ENCODE measurements at places on chromosomes 2 and 18. TPM values are rescaled to one million over a fixed set of nuclear protein-coding genes. Genes with fewer than 3 reads are reported as not detected.

GATA6 gene
- total RNA-seq = 14.0 TPM

CD8B2 gene
- total RNA-seq = not detected

HOXD9 gene
- total RNA-seq = not detected

CPLX4 gene
- total RNA-seq = not detected

CYTIP gene
- not detected for total RNA-seq

PNO1 gene
- total RNA-seq = 35.0 TPM

PDIA6 gene
- total RNA-seq = 254 TPM

DHRS9 gene
- total RNA-seq = not detected

ABCB11 gene
- total RNA-seq = not detected

IL1RL2 gene
- total RNA-seq = not detected

TDRD15 gene
- total RNA-seq = not detected

NCKAP1 gene
- total RNA-seq = 160 TPM

AGXT gene
- not detected for total RNA-seq

TOGARAM2 gene
- total RNA-seq = 0.16 TPM

ANTXR1 gene
- 33.1 TPM for total RNA-seq

LOXHD1 gene
- not detected for total RNA-seq

FAP gene
- 8.7 TPM for total RNA-seq

FBXO48 gene
- total RNA-seq = 1.7 TPM

DAPL1 gene
- not detected for total RNA-seq

DIPK1C gene
- total RNA-seq = not detected

LIPG gene
- 57.8 TPM for total RNA-seq

EFEMP1 gene
- 125 TPM for total RNA-seq

NAT8 gene
- total RNA-seq = not detected

ALPI gene
- not detected for total RNA-seq

AKAIN1 gene
- not detected for total RNA-seq

CERKL gene
- total RNA-seq = 0.23 TPM

RAD51AP2 gene
- total RNA-seq = 0.14 TPM

CNGA3 gene
- not detected for total RNA-seq

MARCHF4 gene
- 0.17 TPM for total RNA-seq

FBXO15 gene
- 0.79 TPM for total RNA-seq

EPB41L3 gene
- not detected for total RNA-seq

IL1B gene
- total RNA-seq = 5.5 TPM

HOXD8 gene
- not detected for total RNA-seq

ABCG8 gene
- not detected for total RNA-seq

LTBP1 gene
- 99.0 TPM for total RNA-seq

ANKRD29 gene
- total RNA-seq = 2.4 TPM

TMEM200C gene
- not detected for total RNA-seq

FMNL2 gene
- 72.9 TPM for total RNA-seq

ZNF532 gene
- 67.6 TPM for total RNA-seq

C1QL2 gene
- total RNA-seq = not detected

FLACC1 gene
- total RNA-seq = 1.1 TPM

PRSS56 gene
- not detected for total RNA-seq

SRD5A2 gene
- total RNA-seq = not detected

FAHD2A gene
- total RNA-seq = 24.1 TPM

MPP4 gene
- total RNA-seq = not detected

ARHGAP25 gene
- 0.93 TPM for total RNA-seq

RPRM gene
- total RNA-seq = not detected

UGT1A10 gene
- total RNA-seq = not detected

RIT2 gene
- total RNA-seq = not detected

LRRC30 gene
- total RNA-seq = not detected

KCNS3 gene
- 0.84 TPM for total RNA-seq

STARD7 gene
- total RNA-seq = 105 TPM

EHD3 gene
- 0.86 TPM for total RNA-seq

MARCO gene
- total RNA-seq = 2.4 TPM

HOXD11 gene
- total RNA-seq = not detected

RAB31 gene
- total RNA-seq = 6.1 TPM

CCDC74B gene
- 0.61 TPM for total RNA-seq

DYNAP gene
- total RNA-seq = 0.59 TPM
